COR-L47 (cell line): ENCODE measurements at places on chromosomes 1 and 21.
A peak's percentile ranks its signal among the peaks of the same experiment; 100 is the strongest.

GRCh38 chr1:155966135-155966534, 12.2 kb downstream of the ARHGEF2 start:
- DNase-seq: no peak

DNA sequence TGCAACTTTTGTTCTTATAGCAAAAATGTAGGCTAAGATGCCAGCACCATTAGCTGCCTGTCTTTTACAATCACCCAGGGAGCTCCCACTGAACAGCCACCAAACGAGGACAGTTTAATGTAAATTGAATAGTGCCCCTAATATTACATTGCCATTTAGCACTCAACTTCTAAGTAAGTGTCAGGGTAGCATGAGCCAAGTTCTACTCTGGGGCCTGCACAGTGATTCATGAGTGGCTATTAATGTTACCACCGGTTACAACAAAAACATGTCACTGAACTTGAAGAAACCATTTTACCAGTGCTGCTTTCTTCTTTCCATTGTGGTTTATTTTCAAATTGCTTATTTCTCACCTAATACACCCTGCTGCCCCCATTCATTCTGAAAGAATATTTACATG, 295.6 kb upstream of the RRP15 start:
- no peak for DNase-seq

- no peak for DNase-seq
These were observed 40.7 kb upstream of the EYA3 start for GRCh38 chr1:28129150-28129549.

DNA sequence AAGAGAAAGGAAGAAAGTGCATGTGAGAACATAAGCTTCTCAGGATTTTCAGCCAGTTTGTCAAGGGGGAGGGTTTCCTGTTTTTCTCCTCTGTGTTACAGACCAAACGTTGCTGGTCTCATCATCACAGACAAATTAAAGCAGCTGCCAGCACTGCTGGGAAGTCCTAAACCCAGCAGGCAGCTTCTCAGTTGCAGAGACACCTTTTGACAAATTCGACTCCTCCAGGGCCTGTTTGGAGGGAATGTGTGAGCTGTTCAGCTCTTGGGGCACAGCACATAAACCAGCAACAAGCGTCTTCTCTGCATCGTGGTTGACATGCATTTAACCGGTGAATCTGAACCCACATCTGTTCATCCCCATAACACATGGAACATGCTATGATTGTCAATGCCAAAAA, 454.6 kb upstream of the RUNX1 start:
- no peak for DNase-seq

GRCh38 chr1:179187043-179187442, 42.4 kb downstream of the ABL2 start:
- no peak for DNase-seq

DNA sequence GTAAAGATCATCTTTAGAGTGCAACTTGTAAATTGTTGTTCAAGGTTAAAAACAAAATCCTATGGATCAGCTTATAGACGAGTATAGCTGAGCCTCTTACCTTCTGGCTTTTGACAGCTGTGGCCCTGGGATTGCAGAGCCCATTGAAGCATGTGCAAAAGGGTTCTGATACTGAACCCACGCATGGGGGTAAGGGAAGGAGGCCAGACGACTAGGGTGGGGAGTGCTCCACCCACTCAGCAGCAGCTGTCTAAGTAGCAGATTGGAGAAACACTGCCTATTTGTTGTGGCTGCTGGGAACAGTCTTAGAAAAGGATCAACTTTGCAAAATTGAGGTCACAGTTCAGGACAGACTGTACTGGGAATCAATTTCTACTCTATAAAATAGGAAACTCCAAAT, 16.1 kb downstream of the CD101 start:
- no peak for DNase-seq

- no peak for DNase-seq
These were observed 98.7 kb downstream of the SUSD4 start for GRCh38 chr1:223264983-223265908.

DNA sequence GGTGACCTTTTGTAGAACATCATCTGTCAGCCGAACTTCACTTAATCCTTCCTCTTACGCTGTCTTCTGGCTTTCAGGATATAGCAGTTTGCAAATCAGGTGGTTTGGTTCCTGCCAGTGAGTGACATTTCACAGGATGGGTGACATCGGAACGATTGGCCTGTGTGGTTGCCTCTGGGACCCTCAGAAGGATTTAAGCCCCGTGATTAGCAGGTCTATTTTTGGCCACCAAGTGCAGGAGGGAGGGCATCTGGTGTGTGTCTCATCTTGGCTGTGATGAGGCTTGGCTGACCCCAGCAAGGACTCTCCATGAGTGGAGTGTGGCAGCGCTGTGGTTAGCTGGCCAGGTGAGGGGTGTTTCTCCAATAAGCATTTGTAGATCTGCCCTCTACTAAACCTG, 407.6 kb upstream of the VAMP3 start:
- DNase-seq: no peak

DNA sequence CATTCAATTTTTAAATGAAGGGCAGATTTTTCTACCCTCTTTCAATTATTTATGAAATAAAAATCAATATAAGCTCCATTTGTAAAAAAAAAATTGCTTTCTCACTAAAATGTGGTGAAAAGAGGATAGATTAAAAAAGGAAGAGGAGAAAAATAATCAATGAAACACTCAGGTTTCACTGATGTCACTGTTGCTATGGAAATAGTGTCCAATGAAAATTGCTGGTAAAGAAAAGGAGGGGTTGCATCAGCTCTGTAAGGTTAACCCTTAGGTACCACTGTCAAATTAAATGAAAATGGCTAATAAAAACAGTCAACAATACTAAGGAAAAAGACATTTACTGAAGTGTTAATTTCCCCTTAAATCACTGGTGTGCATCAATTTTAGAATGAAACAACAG, 91.6 kb upstream of the TTC39A start:
- DNase-seq: peak; percentile 13

- no peak for DNase-seq
These were observed 48.1 kb upstream of the NRIP1 start for GRCh38 chr21:15112858-15113257.

DNA sequence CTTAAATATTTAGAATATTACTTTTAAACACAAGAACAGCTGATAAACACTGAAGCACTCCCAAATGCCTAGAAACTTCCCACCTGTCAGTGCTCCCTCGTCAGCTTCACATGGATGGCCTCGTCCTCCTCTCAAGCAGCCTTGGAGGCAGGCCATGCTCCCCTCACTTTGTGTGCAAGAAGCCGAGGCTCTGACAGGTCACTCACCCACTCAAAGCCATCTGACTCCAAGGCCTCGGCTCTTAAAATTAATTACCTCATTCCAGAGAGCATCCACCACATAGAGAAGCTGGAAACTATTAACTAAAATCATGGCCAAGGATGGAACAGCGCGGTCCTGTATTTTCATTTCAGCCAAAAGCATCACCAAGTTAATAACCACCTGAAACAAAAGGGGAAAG, 17.8 kb downstream of the LBR start:
- no peak for DNase-seq

DNA sequence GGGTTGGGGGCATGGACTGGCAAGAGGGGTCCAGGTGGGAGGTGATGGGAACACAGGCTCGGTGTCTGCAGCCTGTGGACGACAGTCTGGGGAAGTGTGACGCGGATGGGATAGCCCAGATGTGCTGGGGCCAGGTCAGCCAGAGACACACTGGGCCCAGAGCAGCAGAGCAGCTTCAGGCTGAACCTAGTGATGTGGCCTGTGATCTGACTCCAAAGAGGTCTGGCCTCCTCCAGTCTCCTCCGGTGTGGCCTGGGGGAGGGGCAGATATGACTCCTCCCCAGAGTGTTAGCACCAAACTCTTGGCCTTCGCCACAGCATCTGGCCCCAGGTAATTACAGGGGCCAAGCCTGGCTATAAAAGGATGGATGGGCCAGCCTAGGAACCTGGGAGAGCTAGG, 13.5 kb downstream of the EFNA3 start:
- DNase-seq: no peak
